Endodermal cell (in vitro differentiated cells): ENCODE measurements at places on chromosomes 6 and 20. TPM values are rescaled to one million over a fixed set of nuclear protein-coding genes. Genes with fewer than 3 reads are reported as not detected.

DNA sequence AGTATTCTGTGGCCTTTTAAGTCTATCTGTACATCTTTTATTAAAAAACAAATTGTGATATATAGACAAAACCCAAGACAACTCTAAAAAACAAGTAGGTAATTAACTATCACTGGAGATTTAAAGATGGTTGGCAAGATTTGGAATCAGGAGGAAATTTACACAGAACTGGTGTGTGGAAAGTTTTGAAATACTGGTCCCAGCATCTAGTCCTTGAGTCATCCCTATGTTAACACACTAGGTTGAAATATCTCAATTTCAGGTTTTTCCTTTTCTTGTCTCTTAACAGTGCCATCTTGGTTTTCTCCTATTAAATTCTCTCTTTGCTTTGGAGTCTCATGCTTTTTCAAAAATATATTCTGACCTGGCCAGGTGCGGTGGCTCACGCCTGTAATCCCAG, 27.5 kb downstream of the SASH1 start:
- no peak for DNase-seq

GRCh38 chr6:90678049-90678779, 91.3 kb upstream of the MAP3K7 start:
- peak; percentile 73 for DNase-seq

- no peak for DNase-seq
These were observed 236.4 kb downstream of the FOXA2 start for GRCh38 chr20:22348010-22348409.

GRCh38 chr6:136015531-136015930, 164.0 kb downstream of the PDE7B start:
- DNase-seq = no peak

DNA sequence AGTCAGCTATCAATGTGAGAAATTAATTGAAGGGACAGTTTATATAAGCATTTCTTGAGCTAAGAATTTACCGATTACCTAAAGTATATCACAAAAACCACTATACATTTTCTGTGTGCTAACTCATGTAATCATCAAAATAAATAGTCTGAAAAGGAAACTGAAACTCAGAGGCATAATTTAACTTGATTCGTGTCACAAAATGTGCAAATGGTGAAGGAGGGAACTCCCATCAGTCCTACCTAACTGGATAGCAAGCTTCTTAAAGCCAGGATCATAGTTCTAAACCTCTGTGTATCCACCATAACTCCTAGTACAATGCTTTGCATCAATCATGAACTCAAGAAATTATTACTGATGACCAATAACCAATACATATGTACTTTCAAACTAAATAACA, 91.0 kb downstream of the ASCC3 start:
- DNase-seq = no peak

GRCh38 chr6:62974452-62974851, 236.8 kb upstream of the FKBP1C start:
- no peak for DNase-seq

GRCh38 chr20:21325296-21325695, 22.2 kb downstream of the XRN2 start:
- DNase-seq = no peak

GRCh38 chr6:135176464-135176863, 4.6 kb upstream of the MYB start:
- DNase-seq = no peak

The BEND6 gene
- 0.57 and 0.86 TPM in 2 replicates for total RNA-seq

The GPR6 gene
- not detected in 3 replicates for total RNA-seq

GRCh38 chr6:73722318-73723060, 26.5 kb downstream of the CD109 start:
- no peak for DNase-seq

The CD109 gene
- total RNA-seq = 1.7 to 2.2 TPM (median 2.0 TPM) in 3 replicates

The SLC12A5 gene
- 5.0 and 10.2 TPM in 2 replicates for total RNA-seq

- DNase-seq = no peak
These were observed 28.5 kb upstream of the MRPS18A start for GRCh38 chr6:43716099-43716498.

The ABRACL gene
- total RNA-seq = 17.3 to 24.7 TPM (median 23.8 TPM) in 3 replicates

The ZBTB12 gene
- 24.8 and 25.4 TPM in 2 replicates for total RNA-seq

GRCh38 chr6:9484686-9485085, 930.2 kb downstream of the TFAP2A start:
- no peak for DNase-seq

GRCh38 chr20:41411391-41411847, 44.8 kb upstream of the EMILIN3 start:
- DNase-seq = no peak

The TOX2 gene
- 2.3 and 2.4 TPM in 2 replicates for total RNA-seq

DNA sequence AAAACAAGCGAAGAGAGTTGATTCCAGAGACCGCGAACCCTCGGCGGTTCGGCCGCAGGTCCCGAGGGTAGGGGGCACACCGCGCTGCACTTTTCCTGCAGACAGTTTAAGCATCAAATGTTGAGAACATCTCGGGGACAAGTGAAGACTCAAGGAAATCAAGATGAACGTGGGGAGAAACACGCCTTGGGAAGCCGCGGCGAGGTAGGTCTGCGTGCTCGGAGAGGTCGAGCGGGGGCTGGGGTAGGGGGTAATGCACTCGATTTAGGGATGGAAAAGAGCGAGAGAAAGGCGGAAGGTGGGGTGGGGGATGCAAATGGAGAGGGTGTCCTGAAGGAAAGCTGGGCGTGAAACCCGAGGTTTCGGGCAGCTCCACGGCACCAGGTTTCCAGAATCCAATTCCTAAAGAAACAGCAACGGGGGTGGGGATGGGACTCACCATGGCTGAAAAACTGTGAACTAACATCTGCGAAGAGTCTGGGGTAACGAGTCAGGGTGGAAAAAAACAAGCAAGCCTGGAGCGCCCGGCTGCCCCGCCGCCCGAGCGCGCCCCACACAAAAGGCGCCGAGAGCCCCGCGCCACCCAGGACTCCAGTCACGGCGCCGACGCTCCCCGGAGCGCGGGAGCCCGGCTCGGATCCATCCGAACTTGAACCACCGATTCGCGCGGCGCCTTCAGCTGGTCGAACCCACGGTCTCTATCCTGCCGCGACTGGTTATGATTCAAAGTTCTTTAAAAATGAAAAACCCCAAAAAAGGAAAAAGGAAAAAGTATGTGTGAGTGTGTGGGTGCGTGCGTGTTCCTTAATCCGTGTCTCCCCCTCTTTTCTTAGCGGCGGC, 3.5 kb downstream of the TFAP2A start:
- DNase-seq = peak; percentile 77

The PI16 gene
- total RNA-seq = not detected in 3 replicates

The CCM2L gene
- total RNA-seq = 4.0 and 5.2 TPM in 2 replicates

- no peak for DNase-seq
These were observed 91.9 kb downstream of the PLCB4 start for GRCh38 chr20:9160757-9161156.

The LRRN4 gene
- 1.6 TPM in 2 replicates for total RNA-seq

- DNase-seq = peak; percentile 82
These were observed 571 bp upstream of the FOXC1 start for GRCh38 chr6:1609041-1609647.
